ENCODE measurements at places on chromosomes 4 and X. TPM values are rescaled to one million over a fixed set of nuclear protein-coding genes. Genes with fewer than 3 reads are reported as not detected.

DNA sequence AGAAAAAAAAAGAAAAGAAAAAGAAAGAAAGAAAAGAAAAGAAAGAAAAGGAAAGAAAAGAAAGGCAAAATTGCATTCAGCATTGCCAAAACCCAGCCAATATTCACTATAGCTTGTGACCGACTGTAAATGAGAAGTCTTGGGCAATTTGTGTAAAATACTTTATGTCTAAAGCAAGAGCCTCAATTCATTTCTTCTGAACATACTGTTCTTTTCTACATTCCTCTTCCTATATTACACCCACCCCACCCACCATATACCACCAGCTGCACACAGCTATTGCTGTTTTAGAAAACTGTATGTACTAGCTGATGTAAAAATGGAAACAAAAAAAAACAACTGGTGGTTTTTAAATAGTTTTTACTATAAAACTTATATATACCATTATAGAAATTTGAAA lies 156.9 kb upstream of the TTC29 start:
- no peak for DNase-seq

DNA sequence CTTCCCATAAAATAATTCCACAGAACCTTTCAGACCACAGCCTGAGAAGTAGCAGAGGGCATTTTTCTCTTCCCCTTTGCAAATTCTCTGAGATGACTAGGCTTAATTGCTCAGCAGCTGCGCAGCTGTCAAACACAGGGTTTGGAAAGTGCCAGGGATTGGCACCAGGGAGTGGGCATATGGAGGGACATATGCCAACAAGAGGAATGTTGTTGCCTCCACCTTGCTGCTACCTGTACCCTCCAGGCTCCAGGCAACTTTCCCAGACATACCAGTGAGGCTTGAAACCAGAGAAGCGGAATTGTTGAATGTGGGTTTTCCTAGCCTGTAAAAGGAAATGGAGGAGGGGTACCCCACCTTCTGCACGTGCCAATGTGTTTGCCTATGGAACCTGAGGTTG lies 256.2 kb upstream of the GPR101 start:
- no peak for DNase-seq

DNA sequence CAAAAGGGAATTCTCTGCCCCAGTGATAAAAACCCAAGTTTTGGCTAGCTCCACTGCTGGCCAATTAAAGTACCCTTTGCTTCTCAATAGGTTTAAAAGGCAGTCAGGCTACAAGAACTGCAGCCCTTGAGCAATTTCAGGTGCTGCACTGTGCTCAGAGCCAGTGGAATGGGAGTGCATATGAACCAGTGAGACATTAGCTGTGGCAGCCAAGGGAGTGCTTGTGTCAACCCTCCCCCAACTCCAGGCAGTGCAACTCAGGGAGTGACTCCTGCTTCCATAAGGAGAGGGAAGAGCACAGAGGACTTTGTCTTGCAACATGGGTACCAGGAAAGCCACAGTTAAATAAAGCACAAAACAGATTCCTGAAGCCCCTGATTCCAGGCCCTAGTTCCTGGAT lies 61.6 kb upstream of the VAMP7 start:
- no peak for DNase-seq

GRCh38 chrX:96982161-96982560 lies 98.5 kb downstream of the RPA4 start:
- no peak for DNase-seq

- no peak for DNase-seq
Observed at GRCh38 chr4:30125868-30126267, 594.3 kb upstream of the PCDH7 start.

DNA sequence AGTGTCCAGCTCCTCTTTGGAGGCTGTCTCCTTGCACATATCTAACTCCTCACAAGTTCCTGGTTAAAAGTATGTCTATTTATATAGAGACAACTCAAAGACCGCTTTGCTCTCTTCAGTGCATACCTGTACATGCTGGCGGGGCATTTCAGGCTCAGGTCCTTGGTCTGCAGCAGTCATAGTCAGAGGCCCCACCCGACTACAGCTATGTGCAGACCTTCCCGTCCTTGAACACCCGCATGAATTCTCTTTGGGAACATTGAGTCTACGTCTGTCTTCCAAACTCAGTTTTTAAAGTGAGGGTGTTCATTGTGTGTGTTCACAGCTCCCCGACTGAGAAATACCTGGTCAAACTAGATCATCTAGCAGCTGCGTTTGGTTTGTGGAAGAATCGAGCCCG lies 4.2 kb downstream of the BCOR start:
- DNase-seq = no peak

GRCh38 chrX:154795016-154795415 lies 10.3 kb downstream of the MPP1 start:
- no peak for DNase-seq

DNA sequence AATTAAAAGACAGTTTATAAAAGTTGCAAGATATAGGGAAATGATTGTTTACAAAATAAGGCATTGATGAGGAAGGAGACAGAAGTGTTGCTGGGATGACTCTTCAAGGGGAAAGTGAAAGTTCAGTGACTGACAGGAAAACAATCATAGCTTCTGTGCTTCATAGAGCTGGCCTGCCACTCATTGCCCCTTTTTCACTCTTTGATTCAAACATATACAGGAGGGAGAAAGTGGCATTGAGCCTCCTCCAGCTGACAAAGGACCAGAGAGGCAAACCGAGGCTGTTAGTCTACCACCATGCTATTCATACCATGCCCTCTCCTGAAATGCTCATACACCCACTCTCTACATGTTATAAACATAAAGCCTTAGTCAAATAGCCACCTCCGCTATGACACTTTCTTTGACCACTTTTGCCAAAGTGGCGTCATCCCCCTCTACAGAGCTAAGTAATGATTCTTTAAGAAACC lies 79.2 kb upstream of the ATOH1 start:
- no peak for DNase-seq

DNA sequence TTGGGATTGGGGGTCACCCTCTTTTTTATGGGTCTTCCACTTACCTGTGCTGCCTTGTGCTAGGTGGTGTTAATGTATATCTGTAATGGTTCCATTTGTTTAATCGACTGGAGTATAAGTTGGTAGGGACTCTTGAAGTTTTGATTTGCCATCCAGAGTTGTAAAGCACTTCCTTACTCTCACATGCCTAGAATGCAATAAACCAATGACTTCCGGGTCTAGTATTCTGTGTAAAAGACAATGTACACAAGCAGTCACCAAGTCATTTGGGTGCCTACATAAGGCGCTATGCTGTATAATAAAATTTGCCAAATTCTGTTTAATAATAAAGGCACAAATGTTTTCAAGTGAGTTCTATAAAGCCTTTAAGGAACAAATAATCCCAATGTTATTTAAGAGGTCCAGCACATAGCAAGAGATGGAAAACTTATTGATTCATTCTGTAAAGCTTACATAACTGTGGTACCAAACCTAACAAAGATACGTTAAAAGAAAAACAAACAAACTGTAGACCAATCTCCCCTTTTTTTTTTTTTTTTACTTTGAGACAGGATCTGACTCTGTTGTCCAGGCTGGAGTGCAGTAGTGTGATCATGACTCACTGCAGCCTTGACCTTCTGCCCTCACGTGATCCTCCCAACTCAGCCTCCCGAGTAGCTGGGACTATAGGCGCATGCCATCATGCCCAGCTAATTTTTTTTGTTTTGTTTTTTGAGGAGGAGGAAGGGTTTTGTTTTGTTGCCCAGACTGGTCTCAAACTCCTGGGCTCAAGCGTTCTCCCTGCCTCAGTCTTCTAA lies 41.5 kb upstream of the HPRT1 start:
- DNase-seq = no peak

DNA sequence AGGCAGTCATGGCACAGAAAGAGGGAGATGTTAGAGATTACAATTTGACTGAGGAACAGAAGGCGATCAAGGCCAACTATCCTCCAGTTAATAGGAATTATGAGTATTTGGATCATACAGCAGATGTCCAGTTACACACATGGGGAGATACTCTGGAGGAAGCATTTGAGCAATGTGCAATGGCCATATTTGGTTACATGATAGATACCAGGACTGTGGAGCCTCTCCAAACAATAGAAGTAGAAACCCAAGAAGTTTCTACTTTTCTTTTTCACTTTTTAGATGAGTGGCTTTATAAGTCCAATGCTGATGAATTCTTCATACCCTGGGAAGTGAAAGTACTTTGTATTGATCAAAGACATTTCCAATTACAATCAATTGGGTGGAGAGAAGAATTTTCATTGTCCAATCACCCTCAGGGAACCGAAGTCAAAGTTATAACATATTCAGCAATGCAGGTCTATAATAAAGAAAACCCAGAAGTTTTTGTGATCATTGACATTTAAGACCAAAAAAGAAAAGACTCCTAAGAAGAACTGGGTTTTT lies 139.1 kb downstream of the MAB21L2 start:
- no peak for DNase-seq

DNA sequence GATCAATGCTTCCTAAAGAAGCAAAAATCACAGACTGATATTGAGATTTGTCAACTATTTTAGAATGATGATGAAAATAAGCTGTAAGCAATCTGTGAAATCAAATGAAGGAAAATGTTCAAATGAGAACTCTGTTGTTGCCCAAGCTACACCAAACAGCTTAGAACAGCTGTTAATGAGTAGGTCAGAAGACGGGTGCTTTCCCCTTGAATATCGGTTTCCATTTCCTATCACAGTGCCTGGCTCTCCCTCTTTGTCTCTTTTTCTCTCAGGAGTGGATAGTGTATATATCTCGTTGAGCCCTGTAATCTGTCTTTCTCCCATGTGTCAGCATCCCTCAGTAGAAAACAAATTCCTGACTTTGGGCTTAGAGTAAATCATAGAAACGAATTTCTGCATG lies 1592.9 kb upstream of the TENM3 start:
- DNase-seq = no peak

- DNase-seq = peak; percentile 57
Observed at GRCh38 chr4:152045807-152046571, 285.2 kb upstream of the GATB start.

DNA sequence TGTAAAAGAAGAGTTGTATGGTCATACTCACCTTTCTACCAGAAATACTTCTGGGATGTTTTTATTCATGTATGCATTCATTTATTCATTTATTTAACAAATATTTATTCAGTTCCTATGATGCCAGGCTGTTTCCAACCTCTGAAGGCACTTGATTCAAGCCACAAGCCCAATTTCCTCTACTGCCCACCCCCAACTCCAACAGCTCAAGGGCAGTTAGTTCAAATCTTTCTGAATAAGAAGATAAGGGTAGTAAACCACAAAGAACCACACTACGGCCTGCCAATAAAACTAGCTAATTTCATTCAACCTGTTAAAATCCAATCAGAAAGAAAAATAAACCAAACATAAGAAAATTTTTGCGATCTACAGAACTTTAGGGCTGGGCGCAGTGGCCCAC lies 31.2 kb downstream of the LRBA start:
- DNase-seq = no peak

GRCh38 chrX:123648028-123648810 lies 84.6 kb downstream of the THOC2 start:
- peak; percentile 61 for DNase-seq

- DNase-seq = no peak
Observed at GRCh38 chr4:92872604-92873003, 568.8 kb downstream of the GRID2 start.

DNA sequence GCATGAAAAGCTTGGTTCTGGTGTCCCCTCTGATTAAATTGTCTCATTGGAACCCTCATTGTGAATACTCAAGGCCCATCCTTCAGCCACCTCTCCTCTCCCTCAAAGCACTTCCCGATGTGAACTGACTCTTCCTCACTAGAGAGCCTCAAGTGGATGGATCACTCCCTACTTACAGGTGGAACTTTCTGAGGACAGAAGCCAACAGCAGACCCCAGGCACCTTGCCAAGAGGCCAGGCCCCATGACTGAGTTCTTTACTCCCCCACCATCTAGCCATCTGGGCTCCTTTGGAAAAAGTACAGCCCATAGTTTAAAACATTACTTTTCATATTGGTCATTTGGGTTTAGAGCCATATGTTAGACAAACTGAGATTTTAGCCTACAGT lies 224.1 kb downstream of the SHROOM3 start:
- no peak for DNase-seq

DNA sequence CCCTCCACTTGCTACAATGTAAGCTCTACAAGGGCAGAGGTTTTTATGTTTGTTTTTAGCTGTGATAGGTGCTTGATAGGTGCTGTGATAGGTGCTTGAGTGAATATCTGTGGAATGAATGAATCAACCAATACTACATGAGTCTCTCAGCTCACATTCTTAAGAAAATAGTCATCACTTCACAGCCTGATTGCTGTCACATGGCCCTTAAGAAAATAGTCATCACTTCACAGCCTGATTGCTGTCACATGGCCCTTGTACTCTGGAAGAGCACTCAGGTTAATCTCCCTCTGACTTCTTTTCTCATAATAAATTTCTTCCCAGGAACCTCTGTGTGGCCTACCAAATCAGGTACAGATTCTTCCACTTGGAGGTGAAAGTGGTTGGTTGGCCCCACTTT lies 335.2 kb downstream of the TENM3 start:
- no peak for DNase-seq

DNA sequence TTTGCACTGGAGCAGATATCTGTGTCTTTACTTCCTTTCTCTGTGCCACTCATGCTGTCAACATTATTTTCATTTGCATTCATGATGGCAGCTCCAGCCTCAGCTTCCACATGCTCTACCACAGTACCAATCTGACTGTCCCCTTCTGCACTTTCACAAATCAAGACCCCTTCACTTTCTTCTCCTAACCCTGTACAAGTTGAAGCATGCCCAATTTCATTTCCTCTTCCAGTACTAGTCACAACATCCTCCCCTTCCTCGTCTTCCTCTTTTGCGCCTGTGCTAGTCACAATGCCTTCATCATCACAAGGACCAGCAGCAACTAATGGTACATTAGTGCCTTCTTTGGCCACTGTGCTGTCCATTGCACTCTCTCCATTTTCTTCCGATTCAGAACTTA lies 26.5 kb downstream of the BOD1L1 start:
- no peak for DNase-seq

The SPANXB1 gene
- polyA plus RNA-seq = not detected

The VEGFD gene
- 54.5 TPM for polyA plus RNA-seq

The PWWP3B gene
- polyA plus RNA-seq = 3.7 TPM

The TREX2 gene
- polyA plus RNA-seq = 1.2 TPM

The TCEAL6 gene
- not detected for polyA plus RNA-seq

The CNGA1 gene
- polyA plus RNA-seq = 0.83 TPM

The DDX60 gene
- polyA plus RNA-seq = 19.0 TPM

All from left lung (tissue), 14 donors.